ENCODE measurements at places on chromosomes 11 and 22. TPM values are rescaled to one million over a fixed set of nuclear protein-coding genes. Genes with fewer than 3 reads are reported as not detected.

Gene KIRREL3
- 0.27 TPM for polyA plus RNA-seq

Gene KRTAP5-7
- polyA plus RNA-seq: not detected

Gene OR5B21
- not detected for polyA plus RNA-seq

Gene C1QTNF4
- polyA plus RNA-seq: 0.64 TPM

Gene KRTAP5-11
- not detected for polyA plus RNA-seq

Gene GRM5
- 0.01 TPM for polyA plus RNA-seq

Gene NUP98
- 25.4 TPM for polyA plus RNA-seq

Gene SCUBE2
- polyA plus RNA-seq: 0.55 TPM

Gene APOL3
- polyA plus RNA-seq: 23.9 TPM

Gene NAALAD2
- polyA plus RNA-seq: 0.91 TPM

Gene NDUFS3
- 222 TPM for polyA plus RNA-seq

Gene RIMBP3B
- polyA plus RNA-seq: 0.06 TPM

Gene MPZL2
- polyA plus RNA-seq: 7.4 TPM

Gene MRGPRX3
- not detected for polyA plus RNA-seq

Gene C11orf21
- 34.6 TPM for polyA plus RNA-seq

Gene ANO5
- 9.6 TPM for polyA plus RNA-seq

Gene CRYBA4
- polyA plus RNA-seq: not detected

Gene NOX4
- 2.1 TPM for polyA plus RNA-seq

Gene OR2AG2
- 0.01 TPM for polyA plus RNA-seq

Gene CECR2
- polyA plus RNA-seq: 4.4 TPM

Gene CNTF
- 0.19 TPM for polyA plus RNA-seq

Gene OR52A5
- polyA plus RNA-seq: not detected

Gene SCGB1C1
- polyA plus RNA-seq: not detected

Gene TCN2
- 19.2 TPM for polyA plus RNA-seq

Gene ANO9
- 0.07 TPM for polyA plus RNA-seq

Gene OR4C45
- not detected for polyA plus RNA-seq

Gene PTPMT1
- polyA plus RNA-seq: 50.8 TPM

Gene PHOX2A
- polyA plus RNA-seq: not detected

Gene PIH1D2
- 1.4 TPM for polyA plus RNA-seq

Gene TRIM66
- 2.6 TPM for polyA plus RNA-seq

Gene APOL5
- 0.11 TPM for polyA plus RNA-seq

Gene SELENOM
- 76.6 TPM for polyA plus RNA-seq

Gene MS4A4E
- polyA plus RNA-seq: 1.1 TPM

Gene OR52L1
- not detected for polyA plus RNA-seq

Gene BDNF
- polyA plus RNA-seq: 0.93 TPM

Gene TTC36
- polyA plus RNA-seq: not detected

Gene MUC6
- polyA plus RNA-seq: 0.04 TPM

Gene VPS51
- 94.2 TPM for polyA plus RNA-seq

Gene C22orf31
- not detected for polyA plus RNA-seq

Gene NRGN
- polyA plus RNA-seq: 13.8 TPM

Gene PGR
- polyA plus RNA-seq: 1.4 TPM

Gene TRPM5
- polyA plus RNA-seq: not detected

Gene KCNK7
- 1.6 TPM for polyA plus RNA-seq

Gene IGSF9B
- 30.3 TPM for polyA plus RNA-seq

Gene SH3BP1
- polyA plus RNA-seq: 1.00 TPM

Gene OR8B2
- polyA plus RNA-seq: not detected

Gene OR51B6
- polyA plus RNA-seq: not detected

Gene JHY
- polyA plus RNA-seq: 0.54 TPM

Gene FAM76B
- polyA plus RNA-seq: 4.9 TPM

Gene PARVB
- polyA plus RNA-seq: 63.5 TPM

Gene HSPB2
- polyA plus RNA-seq: 67.9 TPM

Gene GAB4
- not detected for polyA plus RNA-seq

Measured in heart left ventricle (tissue), 16 donors.